ENCODE measurements at places on chromosomes 2 and 18.

DNA sequence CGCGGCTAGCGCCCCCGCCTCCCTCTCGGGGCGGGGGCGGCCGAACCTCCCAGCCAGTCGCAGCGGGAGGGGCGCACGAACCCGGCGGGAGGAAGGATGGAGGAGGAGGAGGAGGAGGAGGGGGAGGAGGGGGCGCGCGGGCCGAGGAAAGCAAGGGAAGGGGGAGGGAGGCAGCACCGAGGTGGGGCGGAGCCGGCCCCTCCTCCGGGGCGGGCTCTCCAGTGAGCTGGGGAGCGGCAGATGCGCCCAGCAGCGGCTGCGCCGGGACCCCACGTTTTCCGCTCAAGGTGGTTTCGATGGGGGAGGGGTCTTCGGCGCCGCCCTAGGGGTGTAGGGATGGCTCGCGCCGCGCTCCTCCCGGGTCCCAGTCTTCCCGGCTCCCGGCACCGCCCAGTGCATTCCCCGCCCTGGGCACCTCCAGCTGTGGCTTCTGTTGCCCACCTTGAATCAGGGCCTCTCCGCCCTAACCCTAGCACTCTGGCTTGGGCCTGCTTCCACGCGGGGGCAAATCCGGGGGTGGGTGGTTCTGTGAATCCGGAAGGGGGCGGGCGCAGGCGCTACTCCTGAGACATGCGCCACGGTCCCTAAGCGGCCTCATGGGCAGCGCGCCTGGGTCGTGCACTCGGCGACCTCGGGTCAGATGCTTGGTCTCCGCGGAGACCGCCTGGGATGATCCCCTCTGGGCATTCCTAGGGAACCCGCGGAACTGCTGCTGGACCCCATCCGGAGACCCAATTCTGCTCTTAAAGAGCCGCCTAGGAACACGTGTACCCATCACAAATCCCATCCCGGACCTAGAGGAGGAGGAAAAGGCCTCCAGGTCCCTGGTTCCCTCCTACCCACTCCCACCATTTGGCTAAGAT, at the start of gene FBXO41:
Gene FBXO41, minus strand, starts transcription at position 183 of the 863 bp plus-strand sequence. CDS start 14,848 bp downstream, outside the sequence.
- peak; percentile 48 for DNase-seq

- DNase-seq, result no peak
Measured at GRCh38 chr2:792687-793086, 115.5 kb upstream of the TMEM18 start.

GRCh38 chr2:201947287-201947686, 86.4 kb upstream of the FZD7 start:
- no peak for DNase-seq

DNA sequence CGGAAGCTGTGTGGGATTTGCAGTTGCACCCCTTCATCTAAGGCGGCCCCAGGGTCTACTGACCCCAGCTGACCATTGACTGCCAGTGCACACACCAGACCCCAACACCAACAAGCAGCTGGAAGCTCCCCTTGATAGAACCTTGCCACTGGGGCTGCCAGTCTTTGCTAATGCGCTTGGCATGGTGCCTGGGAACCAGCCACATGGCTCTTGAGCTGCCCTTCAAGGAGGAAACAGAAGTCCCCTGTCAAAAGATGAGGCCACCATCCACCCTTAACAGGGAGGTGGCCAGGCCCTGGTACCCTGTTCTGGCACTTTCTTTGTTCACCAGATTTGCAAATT, 8.6 kb downstream of the ALPI start:
- no peak for DNase-seq

GRCh38 chr2:128272601-128273468, 45.8 kb downstream of the HS6ST1 start:
- DNase-seq, result no peak

- DNase-seq, result no peak
Measured at GRCh38 chr2:30282721-30283120, 51.4 kb downstream of the LBH start.

DNA sequence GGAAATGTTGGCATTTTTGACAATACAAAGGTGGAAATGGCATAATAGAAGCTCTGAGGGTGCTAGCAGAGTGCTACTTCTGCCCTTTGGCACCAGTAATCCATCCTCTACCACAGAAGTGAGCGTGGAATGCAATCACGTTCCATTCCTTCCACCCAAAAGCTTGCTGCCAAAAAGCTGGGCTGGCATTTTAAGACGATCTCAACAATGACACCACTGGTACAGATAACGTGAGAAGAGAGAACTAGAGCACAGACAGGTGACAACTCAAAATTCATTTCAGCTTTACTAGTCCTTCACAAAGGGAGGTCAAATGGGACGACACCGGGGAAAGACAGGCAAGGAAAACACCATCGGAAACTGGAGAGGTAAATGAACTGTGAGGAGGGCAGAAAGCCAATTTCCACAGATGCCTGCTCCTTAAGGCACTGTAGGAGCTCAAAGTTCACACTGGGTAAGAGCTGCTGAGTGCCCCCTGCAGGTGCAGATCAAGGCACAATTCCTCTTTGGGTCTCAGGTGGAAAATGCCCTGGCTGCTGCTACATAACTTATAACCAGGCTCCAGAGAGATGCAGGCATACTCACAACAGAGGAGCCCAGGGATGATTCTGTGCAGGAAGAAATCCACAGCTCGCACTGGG, 50.7 kb upstream of the RNU4ATAC start:
- no peak for DNase-seq

GRCh38 chr2:27996156-27996922, 105.8 kb downstream of the BABAM2 start:
- no peak for DNase-seq

DNA sequence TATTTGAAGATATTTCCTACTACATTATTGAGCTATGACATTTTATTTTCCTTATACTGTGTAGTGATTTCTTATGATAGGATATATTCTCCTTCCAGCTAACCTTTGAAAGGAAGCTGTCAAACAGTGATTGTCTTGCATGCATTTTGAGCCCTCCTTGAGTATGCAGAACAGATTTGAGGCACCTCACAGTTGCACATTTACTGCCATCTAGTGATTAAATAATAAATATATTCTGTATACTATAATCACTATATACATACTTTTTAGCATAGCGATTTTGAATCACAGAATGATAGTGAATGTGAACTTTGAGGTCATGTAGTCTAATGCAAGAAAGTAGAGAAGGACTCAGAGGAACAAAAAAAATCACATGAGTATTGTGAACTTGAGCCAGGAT, 268.4 kb upstream of the CDH19 start:
- DNase-seq, result no peak

DNA sequence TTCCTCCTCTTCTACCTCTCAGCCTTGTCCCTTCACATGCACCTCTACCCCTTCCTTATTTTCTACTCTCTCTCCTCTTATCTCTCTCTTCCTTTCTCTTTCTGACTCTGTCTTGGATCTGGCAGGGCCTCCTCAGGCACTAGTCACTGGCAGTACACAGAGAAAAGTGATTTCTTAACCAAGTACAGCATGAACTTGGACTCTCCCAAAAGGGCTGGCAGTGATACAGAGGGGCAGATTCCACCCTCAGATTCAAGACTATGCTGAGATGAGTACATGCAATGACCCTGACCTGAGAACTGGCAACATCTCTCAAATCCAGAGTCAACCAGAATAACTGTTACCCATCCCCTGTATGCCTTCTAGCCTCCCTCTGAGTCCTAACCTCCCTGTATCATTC, 4.3 kb downstream of the AOX1 start:
- no peak for DNase-seq

DNA sequence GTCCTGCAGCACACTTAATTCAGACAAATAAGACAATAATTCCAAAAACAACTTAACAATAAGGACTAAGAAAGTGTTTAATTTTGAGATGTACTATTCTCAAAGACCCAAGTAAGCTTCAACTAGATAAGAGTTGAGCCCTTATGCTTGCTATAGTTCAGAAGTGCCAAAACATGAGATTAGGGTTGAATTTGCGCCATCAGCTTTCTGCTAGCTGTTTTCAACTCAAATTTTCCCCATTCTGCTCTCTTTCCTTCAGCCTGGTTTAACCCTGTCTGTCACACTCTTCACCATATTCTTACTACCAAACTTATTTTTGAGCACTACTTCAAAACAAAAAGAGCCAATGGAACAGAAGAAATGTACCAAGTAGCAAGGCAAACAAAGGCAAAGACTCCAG, 4.1 kb downstream of the NFE2L2 start:
- no peak for DNase-seq

GRCh38 chr2:12210016-12210933, 463.8 kb downstream of the LPIN1 start:
- DNase-seq, result no peak

- DNase-seq, result no peak
Measured at GRCh38 chr2:152407806-152408205, 72.8 kb downstream of the FMNL2 start.

- DNase-seq, result no peak
Measured at GRCh38 chr2:205473791-205474190, 208.5 kb upstream of the NRP2 start.

DNA sequence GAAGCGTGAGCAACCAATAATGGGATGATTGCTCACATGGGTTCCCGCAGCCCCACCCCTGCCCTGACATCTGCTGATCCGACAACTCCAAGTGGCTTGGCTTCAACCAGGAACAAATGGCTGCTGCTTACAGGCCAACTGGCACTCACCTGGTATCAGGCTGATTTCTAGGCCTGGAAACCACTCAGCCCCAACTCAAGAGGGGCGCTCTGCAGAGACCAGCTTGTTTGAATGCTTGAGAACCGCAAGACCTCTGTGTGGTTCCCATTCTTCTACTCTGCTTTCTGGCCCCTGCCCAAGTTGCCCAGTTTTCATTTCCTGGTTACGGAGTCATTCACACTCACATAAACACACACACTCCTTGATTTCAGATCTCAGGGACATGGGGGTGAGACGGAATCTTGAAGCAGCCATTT, 52.0 kb downstream of the TNP1 start:
- no peak for DNase-seq

GRCh38 chr2:149826471-149827125, 239.0 kb upstream of the MMADHC start:
- no peak for DNase-seq

DNA sequence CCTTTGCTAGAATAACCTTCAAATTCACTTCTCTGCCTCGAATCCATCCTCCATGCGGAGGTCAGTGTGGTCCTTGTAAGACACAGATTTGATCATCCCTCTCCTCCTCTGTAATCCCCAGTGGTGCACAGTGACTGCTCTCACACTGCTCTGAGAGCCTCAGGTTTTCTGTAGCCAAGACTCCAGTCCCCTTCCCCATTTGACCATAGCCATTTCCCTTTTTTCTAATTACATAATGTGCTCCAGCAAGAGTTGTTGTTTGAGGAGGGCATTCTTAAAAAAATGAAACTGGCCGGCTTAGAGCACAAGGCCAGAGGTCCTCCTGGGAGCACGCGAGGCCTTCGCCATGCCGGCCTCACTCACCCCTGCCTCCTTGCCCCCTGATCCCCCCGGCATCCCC, 34.7 kb upstream of the LPIN1 start:
- no peak for DNase-seq

GRCh38 chr18:47547539-47548202, 296.2 kb upstream of the SKOR2 start:
- DNase-seq, result no peak

DNA sequence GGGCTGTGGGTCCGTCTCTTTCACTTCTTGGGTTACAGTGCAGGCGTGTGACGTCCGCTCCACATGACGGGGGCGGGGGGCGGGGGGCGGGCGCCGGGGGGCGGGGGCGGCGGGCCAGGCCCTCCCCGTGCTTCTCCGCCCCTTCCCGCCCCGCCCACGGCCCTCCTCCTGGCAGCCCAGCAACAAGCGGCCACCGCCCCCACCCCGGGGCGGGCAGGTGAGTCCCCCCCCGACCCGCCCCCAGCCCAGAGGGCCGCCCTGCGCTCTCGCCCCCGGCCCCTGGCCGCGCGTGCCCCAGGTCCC, 3.6 kb downstream of the ZNF516 start:
- DNase-seq, result no peak

GRCh38 chr2:240702640-240703011, 11.0 kb downstream of the AQP12A start:
- DNase-seq, result no peak

GRCh38 chr2:130790804-130791616, 35.7 kb downstream of the AMER3 start:
- no peak for DNase-seq

GRCh38 chr2:152394326-152394725, 59.4 kb downstream of the FMNL2 start:
- no peak for DNase-seq

DNA sequence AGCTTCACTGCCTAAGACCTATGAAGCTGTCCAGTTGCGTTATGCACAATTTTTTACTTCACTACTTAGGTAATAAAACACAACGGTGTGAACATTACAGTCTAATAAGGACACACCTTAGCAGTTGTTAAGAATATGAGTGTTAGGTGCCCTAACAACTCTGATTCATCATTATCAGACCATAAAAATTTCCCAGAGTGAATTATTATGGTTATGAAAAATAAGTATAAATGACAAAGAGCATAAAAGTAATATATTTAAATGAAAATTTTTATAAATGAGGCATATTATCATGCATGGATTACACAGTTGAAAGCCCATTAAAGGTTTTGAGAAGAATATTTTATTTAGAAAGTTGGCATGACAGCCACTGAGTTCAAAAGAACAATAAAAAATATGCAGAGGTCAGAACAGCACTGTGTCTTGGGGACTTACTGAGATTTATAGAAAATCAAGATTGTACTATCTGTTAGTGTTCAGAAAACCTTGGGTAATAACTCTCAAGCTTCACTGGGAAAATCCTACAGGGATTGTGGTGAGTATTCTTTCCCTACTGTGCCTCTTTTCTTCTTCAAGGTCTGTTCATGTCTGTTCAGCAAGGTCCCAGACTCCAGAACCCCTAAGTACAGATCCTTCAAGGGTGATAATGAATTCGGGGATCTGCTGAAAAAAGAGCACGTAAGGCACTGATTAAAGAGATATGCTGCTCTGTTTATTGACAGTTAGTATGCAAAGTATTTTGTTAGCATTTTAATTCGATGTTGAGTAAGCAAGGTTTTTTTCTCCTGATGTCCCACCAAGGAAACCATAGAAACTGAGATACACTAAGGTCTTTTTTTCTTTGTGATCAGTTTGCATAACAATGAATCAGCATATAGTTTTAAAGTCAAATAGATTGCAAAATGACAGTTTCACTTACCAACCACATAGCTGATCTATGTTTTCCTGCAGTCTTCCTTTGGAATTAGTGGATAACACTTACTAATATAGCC, 250.0 kb downstream of the DSEL start:
- DNase-seq, result no peak

GRCh38 chr2:32882816-32883810, 63.6 kb upstream of the LTBP1 start:
- no peak for DNase-seq

DNA sequence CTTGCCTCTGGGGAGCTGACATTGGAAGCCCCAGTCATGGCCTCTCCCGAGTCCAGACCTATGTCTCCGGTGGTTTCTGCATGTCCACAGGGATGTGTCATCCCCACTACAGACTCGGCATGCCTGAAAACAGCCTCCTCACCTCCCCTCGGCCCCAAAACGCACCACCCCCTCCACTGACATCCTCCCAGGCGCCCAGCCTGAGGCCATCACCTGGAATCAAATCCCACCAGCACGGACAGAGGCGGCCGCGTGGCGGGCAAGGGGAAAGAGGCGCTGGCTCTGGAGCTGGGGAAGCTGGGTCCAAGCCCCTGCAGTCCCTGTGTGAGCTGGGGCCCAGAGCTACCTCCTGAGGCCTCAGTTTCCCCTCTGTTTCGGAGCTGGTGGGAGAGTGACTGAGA, 69.9 kb upstream of the SMAD7 start:
- DNase-seq, result no peak

- DNase-seq, result no peak
Measured at GRCh38 chr2:66433945-66434678, 813 bp upstream of the MEIS1 start.

- DNase-seq, result no peak
Measured at GRCh38 chr2:20521193-20521592, 74.3 kb downstream of the RHOB start.

GRCh38 chr18:42563995-42564394, 551.5 kb downstream of the RIT2 start:
- no peak for DNase-seq

Data from stimulated activated CD8-positive, alpha-beta memory T cell treated with anti-CD3 and anti-CD28 coated beads, Interleukin-7, amount 100 ng/mL, for 24 hours (primary cell).